ENCODE measurements at places on chromosomes 13 and 19.

DNA sequence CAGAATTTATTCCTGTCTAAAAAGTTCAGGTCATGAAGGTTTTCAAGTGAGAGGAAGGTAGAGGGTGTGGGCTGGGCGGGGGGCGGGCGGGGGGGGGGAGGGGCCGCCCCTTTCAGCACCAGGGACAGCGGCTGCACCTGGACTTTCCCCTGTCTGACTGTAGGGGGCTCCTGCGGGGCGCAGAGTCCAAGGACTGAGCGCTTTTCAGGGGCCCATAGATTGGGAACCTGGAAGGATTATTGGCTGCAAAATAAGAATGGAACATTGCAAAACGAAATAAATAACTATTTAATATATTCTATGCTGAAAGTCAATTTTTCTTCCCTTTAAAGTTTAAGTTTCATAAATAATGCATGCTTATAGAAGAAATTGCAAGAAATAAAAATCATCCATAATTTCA, 8.9 kb upstream of the CYP4F3 start:
- DNase-seq, result peak; percentile 62

DNA sequence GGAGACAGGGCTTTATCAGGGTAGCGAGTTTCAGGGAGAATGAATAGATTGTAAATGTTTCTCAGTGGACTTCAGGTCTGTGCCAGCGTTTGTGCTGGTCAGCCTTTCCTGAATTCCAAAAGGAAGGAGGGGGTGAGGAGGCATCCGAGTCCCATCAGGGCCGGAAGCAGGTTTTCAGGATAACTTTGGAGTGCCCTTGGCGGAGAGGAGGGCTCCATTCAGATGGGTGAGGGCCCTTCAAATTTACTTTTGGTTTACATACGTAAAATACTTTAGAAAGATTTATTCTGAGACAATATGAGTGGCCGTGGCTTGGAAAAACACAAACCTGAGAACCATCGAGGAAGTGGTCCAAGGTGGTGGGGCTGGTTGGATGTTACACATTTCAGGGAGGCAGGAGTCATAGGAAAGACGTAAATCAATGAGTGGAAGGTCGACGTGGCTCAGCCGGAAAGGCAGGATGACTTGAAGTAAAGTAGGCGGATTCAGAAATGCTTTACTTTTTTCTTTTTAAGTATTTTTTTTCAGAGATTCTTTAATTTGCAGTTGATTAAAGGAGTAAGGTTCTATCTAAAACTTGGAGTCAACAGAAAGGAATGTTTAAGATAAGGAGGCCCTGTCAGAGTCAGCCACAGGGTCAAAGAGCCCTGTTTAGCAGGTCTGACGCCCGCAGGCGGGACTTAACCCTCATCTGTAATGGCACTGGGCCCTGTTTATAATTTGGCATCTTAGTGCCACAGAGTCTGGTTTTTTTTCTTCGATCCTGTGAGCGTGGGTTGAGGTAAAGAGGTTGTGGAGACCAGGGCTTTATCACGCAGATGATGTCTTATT, 32.8 kb downstream of the ATP11A start:
- DNase-seq, result peak; percentile 92

- DNase-seq, result peak; percentile 64
Observed at GRCh38 chr13:51222037-51222685, at the start of gene FAM124A. FAM124A (plus strand) TSS chr13:51222398; CDS start chr13:51222502, 104 bp downstream.

GRCh38 chr13:26320766-26321165, 66.8 kb downstream of the CDK8 start:
- no peak for DNase-seq

- DNase-seq, result peak; percentile 72
Observed at GRCh38 chr19:13873834-13874515, 3.0 kb upstream of the NANOS3 start.

GRCh38 chr19:31168106-31168625, 181.1 kb downstream of the TSHZ3 start:
- DNase-seq, result no peak

- no peak for DNase-seq
Observed at GRCh38 chr13:25169356-25169755, 2.7 kb downstream of the AMER2 start.

- DNase-seq, result no peak
Observed at GRCh38 chr13:32852526-32852925, 163.7 kb upstream of the KL start.

DNA sequence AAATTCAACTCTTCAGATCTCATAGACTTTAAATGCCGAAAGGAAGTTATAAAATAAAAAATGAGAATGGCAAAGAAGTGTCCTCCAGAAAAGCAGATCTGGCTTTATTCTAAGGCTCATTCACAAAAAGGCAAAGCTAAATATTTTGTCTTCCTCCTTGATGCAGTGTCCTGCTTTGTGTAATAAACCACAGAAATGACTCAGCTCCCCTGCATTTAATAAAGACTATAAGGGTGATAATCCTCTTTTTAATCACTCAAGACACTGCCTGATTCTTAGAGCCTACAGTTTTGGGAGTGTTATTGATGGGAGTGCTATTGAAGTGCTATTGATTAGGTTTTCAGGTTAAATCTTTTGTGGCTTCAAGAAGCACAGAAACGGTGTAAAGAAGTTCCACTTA, 482.0 kb downstream of the PCDH20 start:
- no peak for DNase-seq

All from islet precursor cell (in vitro differentiated cells).